ENCODE measurements at places on chromosomes 4 and X.

- DNase-seq: no peak
Measured at GRCh38 chr4:110629214-110629754, 6.4 kb upstream of the PITX2 start.

- no peak for DNase-seq
Measured at GRCh38 chr4:4603067-4603466, 61.2 kb upstream of the STX18 start.

DNA sequence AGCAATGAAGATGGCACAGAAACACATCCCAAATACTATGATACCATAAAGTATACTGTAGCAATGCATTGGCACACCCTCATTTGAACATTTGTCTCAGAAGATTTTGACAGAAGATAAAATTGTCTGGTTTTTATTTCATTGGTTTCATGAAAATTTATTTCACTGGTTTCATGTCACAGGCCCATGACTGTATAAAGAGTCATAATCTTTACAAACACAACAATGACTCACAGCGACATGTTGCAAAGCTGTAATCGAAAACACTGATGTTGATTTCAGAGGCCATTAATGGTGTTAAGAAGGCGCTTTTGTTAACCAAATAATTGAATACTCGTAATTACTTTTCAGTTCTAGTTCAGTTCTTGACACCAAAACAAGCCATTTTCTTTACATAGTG is 8.1 kb upstream of the DTHD1 start:
- DNase-seq: no peak

DNA sequence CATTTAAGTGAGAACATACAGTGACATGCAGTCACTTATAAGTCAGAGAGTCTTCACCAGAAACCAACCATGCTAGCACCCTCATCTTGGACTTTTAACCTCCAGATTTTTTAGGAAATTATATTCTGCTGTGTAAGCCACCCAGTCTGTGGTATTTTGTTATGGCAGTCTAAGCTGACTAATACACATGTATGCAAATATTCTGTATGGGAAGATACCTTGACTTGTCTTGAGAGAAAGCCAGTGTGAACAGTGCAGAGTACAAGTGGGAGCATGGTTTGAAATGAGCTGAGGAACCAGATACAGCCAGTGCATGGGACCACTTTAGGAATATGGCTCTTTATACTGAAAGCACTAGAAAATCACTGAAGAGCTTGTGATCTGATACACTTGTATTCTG is 110.4 kb upstream of the MAP9 start:
- no peak for DNase-seq

DNA sequence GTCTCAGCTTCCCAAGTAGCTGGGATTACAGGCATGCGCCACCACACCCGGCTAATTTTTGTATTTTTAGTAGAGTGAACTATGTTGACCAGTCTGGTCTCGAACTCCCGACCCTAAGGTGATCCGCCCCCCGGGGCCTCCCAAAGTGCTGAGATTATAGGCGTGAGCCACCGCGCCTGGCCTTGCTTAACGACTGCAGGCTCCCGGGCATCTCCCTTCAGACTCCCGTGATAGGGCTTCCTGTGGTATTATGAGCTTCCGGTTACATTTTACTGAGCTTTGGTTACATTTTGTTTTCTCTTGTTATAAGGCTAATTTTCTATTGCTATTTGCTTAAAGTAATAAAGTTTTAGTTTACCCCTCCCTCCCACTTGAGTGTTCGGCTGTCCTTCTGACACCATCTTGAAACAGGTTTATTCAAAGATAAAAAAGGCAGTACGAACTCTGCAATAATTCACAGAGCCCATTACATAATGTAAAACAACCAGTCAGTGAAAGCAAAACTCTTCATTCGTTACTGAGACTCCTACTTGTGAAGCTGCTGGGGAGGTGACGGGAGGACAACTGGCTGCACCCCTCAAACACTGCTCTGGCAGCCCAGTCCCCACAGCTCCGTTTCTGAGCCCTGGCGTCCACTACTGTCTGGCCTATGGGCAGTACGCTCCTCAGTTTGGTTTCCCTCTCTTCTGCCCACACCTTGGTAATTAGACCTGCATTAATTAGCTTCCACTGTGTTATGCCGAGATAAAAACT is 795.7 kb upstream of the SLIT2 start:
- DNase-seq: no peak

- no peak for DNase-seq
Measured at GRCh38 chr4:83613994-83614393, 78.1 kb downstream of the GPAT3 start.

- no peak for DNase-seq
Measured at GRCh38 chr4:94068753-94069719, 138.6 kb upstream of the SMARCAD1 start.

- DNase-seq: no peak
Measured at GRCh38 chr4:78047366-78047765, 9.8 kb upstream of the FRAS1 start.

GRCh38 chr4:91057871-91058270 is 930.7 kb downstream of the CCSER1 start:
- no peak for DNase-seq

DNA sequence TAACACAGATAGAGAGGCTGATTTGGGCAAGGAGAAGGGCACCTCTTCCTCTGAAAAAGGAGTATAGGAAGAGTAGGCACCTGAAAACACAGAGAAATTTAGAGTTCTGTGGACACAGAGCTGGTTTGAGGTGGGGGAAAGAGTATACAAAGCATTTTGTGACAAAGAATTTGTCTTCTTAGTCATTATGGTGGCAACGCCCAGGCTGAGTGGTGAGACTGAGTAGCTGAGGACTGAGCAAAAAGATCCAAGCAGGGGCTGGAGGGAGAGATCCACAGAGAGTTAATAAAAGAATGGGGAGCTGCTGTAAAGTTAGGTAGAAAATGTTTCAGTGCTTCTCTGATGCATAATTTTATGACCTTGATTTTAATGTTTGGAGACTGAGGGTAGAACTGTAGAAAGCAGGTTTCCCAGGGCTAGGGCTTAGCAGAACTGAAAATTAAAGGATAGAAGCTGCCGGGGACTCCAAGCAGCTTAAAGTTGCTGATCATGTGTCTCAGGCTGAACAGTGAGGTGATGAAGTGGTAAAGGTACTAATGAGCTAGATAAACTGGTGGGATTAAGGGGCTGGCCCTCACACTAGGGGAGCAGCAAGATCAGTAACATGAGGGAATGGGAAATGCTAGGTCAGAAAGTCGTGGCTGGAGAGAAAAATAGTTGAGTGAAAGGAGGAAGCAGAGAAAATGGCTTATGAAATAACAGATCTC is 118.9 kb downstream of the CEP44 start:
- DNase-seq: no peak

- no peak for DNase-seq
Measured at GRCh38 chr4:161655148-161655547, 508.7 kb downstream of the FSTL5 start.

DNA sequence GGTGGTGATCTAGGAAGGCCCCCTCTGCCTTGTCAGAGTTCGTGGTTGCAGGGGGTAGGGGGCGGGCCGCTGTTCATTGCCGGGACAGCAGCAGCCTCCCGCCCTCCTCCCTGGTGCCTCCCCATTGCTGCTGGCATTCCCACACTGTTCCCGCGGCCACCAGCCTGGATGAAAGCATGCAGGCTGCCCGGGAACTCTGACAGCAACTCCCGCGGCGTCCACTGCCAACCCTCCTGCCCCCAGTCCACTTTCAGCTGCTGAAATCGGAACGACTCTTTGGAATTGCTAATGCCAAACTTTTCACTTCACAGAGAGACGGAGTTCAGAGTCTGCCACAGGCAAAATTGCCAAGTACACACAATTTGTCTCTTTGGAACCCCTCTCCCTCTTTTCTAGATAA is 121.9 kb downstream of the BEND2 start:
- no peak for DNase-seq

GRCh38 chr4:139725236-139725635 is 59.6 kb downstream of the MGST2 start:
- no peak for DNase-seq

GRCh38 chr4:104020641-104021040 is 300.9 kb upstream of the TACR3 start:
- no peak for DNase-seq

DNA sequence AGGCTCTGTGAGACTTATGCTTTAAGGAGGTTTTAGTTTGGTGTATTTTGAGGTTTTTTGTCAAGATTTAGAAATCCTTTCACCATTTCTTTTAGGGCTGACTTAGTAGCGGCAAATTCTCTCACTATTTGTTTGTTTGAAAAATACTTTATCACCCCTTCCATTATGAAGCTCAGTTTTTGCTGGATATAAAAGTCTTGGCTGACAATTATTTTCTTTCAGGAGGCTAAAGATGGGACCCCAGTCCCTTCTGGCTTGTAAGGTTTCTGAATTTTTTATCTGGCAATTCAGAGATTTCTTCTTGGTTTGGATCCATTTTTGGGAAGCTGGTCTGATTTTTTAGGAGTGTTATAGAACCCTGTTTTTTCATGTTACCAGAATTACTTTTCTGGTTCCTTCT is 88.5 kb downstream of the ACTRT1 start:
- DNase-seq: no peak

DNA sequence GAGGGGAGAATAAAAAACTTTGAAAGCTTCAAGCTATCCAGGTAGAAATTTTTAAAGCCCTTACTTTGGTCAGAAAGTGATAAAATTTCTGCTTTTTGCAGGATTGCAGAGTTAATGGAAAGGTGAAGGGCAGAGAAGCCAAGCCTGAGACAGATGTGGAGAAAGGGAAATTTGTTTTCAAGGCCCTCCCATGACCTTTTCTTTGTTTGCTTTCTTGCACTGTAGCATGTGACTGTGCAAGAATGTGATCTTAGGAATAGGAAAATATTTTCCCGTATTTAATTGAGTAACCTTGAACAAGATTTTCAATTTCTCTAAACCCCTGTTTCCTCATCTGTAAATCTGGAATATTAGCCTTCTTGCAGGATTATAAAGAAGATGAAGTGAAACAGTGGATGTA is 307.2 kb downstream of the PPARGC1A start:
- DNase-seq: no peak

DNA sequence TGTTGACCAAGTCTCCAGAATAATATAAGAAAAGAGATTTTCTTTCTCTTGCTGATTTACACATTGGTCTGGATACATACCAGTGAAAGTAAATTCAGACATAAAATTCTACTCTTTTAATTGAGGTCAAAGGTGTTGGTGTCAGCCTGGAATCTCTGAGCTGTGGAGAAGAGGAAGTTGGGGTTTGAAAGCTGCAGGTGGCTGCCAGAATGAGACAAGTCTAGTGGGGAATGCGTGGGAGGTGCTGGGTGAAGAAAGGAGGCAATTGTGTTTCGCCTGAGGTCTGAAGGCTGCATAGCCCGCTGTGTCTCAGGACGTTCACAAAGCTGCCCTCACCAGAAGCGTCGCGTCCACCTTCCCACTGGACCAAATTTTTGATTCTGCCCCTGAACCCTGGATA is 31.2 kb downstream of the PHEX start:
- no peak for DNase-seq

All from stimulated activated CD4-positive, alpha-beta T cell treated with anti-CD3 and anti-CD28 coated beads, Interleukin-15, amount 100 ng/mL, for 1 hour (primary cell).